ENCODE measurements at places on chromosomes 12 and 14.
A peak's percentile ranks its signal among the peaks of the same experiment; 100 is the strongest.

DNA sequence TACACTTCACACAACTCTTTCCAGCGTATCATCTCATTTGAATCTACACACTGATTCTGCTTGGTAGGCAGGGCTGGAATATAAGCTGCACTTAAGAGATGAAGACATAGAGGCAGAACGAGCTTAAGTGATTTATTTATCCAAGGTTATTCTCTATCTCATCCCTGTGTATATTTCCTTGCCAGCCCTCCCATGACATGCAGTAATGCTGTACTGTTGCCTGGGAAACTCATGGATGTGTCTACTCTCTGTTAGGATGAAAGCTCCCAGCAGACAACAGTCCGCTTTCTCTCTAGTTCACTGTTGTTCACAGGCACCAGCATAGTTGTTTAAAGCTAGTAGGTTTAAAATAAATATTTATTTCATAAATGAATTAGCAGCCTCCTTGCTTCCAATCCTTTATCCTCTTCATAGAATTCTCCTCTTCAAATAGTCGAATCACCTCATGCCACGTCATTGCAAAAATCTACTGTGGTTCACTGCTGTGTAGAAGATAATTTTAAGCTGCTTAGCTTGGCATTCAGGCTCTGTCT is 25.4 kb downstream of the FGF6 start:
- no peak for DNase-seq

DNA sequence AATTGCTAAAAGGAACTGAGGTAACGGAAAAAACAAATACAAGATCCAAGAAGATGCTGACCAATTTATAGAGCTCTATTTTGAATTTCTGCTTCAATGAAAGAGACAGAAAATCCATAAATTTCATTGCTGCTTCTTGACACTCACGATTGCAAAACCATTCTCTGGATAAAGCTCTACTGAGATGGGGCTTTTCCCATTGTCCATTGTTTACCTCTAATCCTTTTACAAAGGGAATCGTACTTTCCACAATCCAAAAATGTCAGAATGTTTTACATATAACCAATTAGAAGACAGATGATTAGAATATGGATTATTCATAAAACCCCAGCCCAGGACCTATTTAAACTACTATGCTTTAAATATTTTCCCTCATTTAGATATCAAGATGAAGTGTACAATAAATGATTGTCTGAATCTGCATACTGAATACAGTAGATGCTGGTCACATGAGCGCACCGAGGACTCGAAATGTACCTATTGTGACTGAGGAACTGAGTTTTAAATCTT is 16.7 kb upstream of the TMCC3 start:
- DNase-seq: no peak

GRCh38 chr12:27539191-27539631 is 15.2 kb downstream of the PPFIBP1 start:
- no peak for DNase-seq

DNA sequence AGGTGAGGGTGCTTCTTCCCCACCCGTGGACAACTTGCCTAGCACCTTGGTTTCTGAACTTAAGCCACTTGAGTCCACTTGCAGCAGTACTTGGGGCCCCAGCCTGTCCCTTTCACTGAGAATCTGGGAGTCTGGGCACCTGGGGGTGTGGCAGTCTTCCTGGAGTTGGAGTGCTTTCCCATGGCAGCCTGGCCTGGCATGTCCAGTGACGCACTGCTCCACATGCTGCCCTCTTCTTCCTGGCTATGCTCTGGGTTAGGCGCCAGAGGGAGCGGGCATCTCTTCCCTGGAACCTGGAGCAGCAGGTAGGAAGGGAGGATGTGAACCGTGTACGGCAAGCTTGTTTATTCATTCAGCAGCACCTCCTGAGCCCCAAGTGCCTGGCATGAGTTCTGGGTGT is 76.4 kb downstream of the PAPOLA start:
- DNase-seq: no peak

DNA sequence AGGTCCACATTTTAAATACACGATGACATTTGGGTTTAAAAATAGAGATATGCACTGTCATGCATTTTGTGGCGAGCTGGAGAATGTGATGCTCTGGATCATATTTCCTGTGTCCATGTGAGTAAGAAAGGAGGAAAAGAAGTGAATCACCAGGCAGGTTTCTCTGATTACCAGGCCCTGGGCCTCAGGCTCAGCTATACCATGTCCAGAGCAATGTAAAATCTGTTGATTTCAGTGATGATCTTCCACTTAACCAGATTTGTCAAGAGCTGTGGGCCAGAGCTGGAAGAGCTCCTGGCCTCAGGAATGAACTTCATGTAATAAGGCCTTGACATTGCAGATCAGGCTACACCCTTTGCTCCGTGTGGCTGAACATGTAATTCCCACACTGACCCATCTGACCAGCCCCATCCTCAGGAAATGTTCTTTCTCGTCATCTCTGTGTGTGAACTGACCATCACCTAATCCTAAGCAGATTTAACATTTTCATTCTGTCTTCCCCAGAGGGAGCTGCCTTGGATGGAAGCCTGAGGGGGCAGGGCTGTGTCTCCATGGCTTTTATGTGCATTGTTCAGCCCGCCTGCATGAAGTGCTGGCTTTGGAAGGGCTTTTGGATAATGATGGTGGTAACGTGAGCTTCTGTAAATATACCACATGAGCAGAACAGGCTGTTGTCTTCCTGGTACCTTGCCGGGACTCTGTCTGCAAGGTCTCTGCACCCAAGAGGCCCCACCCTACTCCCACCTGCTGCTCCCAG is 54.5 kb downstream of the CRACR2A start:
- no peak for DNase-seq

- no peak for DNase-seq
Observed at GRCh38 chr12:113980537-113981337, 14.6 kb upstream of the RBM19 start.

DNA sequence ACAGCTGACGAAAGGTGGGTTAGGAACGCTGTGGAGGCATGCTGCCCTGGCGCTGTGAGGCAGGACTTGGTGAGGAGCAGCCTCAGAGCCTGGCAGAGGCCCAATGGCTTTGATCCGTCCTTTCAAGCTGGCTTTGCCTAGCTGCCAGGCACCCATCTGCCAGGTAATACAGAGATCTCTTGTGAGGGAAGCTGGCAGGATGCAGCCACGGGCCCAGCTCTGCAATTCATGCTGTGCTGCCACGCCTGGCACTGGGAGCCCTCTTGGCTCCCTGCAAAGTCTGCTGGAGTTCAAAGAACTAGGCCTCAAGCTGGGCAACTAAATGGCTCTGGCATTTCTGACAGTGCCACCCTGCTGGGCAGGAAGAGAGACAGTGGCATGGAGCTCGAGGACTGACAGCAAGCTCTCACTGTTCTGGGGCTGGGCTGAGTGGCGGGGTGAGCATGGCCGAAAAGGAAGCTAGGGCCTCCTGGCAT is 18.7 kb downstream of the IQSEC3 start:
- no peak for DNase-seq

GRCh38 chr14:90820958-90821357 is 4.7 kb upstream of the TTC7B start:
- peak; percentile 46 for DNase-seq

DNA sequence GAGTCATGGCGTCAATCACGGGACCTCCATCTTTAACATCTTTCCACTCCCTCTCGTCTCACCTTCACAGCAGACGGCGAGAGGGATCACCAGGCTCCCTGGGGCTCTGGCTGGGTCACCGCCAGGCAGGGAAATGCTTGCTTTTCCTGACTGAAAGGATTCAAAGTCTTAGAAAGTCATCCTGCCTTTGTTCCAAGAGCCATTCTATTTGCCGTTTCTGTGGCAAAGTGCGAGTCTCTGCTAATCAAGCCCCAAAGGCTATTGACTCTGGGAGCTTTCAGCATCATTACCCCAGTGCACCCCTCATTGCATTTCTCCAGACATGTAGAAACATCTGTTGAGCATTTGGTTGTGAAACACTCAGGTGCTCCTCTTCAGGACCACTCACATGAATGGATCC is 69.6 kb downstream of the GSC start:
- no peak for DNase-seq

- DNase-seq: no peak
Observed at GRCh38 chr12:79183003-79183402, 318.4 kb downstream of the SYT1 start.

- no peak for DNase-seq
Observed at GRCh38 chr12:54016478-54016964, 7.7 kb downstream of the HOXC8 start.

DNA sequence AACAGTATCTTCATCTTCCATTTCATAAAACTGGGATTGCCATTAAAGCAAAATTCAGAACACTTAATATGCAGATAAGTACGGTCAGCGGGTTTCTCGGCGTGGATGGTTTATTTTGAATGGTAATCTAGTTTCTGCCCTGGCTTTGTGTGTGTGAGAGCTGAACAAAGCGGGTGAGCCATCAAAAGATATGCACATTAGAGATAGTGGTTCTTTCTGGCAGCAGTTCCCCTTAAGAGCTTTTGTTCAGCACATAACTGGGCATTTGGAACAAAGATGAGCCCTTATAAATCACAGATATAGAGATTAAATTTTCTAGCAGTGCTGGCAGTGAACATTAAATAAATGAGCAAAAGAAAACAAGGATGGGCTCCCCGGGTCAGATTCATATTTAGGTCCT is 207.5 kb downstream of the CALM1 start:
- DNase-seq: no peak

DNA sequence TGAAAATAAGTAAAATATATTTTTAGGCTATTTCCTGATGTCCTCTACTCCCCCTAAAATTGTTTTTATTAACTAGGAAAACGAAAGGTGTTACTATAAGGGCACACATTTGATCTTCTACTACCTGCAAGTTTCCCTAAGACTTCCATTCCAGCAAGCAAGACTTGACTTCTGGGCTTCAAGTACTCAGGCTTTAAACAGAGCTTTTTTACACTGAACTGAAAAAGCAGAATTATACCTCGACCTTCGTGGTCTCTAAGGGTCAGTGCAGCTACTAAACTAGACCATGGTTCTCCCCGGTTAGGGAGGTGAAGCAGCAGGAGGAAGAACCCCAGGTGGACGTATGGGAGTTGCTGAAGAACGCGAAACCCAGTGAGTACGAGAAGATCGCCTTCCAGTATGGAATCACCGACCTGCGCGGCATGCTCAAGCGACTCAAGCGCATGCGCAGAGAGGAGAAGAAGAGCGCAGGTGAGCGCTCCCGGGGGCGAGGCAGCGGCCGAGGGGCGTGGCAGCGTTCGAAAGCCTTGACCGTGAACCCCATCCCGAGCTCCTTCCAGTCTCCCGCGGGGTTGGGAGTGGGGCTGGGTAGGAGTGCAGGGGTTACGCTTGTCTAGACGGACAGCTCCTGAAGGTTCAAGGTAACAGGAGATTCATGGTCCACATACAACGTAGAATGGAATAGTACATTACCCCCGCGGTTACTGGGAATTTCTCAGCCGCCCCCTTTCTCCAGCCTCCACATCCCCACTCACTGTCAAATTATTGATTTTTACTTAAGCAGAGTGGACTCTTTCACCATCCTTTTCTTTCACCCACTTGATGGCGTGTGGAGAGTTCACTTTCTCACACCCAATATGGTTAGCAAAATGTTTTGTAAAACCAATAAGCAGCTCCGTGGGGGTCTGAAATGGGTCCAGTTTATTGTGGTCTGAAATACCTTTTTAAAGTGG is 47.6 kb downstream of the MYBPC1 start:
- DNase-seq: no peak

- no peak for DNase-seq
Observed at GRCh38 chr14:73452341-73453186, 5.8 kb downstream of the NUMB start.

- DNase-seq: no peak
Observed at GRCh38 chr12:51242876-51243275, 4.2 kb downstream of the DAZAP2 start.

DNA sequence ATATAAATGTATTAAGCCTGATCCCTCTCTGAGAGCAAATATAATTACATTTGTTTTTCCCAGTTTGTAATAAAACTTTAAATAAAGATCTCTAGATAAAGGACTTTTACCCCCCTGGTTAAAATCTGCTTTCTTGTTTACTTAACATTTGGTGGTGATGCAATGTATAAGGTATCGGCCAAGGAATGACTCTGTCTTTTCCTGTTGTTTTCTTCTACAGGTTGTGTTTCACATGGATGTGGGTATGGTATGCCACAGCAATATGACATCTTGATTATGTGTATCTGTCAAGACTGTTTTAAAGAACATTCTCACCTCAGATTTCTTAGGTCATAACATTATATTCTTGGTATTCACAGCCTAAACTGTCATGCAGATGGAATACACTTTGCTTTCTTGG is 210.6 kb upstream of the NOVA1 start:
- no peak for DNase-seq

DNA sequence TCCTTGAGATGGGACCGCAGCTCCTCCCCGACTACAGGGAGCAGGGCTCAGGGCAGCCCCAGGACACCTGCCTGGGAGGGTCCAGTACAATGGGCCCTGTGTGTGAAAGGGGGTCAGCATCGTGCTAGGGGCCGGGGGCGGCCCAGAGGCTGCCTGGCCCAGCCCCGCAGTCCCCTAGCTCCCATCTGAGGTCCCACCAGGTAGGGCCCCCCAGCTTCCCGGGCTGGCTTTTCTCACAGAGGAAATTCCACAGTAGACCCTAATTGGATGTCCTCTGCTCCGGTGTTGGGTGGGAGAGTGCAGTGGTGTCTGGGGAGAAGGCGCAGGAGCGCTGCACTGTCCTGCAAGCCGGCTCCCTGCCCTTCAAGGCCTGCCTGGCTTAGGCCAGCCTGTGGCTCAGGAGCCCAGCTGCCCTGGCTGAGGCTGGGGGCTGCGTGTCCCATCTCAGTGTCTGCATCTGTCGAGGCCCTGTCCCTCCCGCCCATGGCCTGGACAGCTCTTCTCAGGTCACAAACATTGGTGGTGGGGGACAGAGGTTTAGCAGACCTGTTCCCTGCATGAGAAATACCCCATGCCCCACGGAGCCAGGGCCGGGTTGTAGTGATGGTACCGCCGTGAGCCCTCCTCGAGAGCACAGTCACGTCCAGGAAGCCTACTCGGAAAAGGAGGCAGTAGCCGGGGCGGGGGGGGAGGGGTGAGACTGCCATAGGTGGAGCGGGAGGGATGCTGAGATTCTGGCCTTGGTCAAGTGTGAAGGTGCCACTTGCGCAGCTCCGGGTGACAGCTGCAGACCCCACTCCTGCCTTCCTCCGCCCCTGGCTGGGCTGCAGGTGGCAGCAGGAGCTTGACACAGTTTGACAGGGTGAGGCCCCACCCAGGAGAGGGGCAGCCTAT is 11.6 kb downstream of the HIP1R start:
- no peak for DNase-seq

- no peak for DNase-seq
Observed at GRCh38 chr12:30345744-30346471, 349.8 kb downstream of the IPO8 start.

Measured in CD4-positive, alpha-beta T cell (primary cell).